GM13976 (cell line): ENCODE measurements at places on chromosomes 11 and 22.

DNA sequence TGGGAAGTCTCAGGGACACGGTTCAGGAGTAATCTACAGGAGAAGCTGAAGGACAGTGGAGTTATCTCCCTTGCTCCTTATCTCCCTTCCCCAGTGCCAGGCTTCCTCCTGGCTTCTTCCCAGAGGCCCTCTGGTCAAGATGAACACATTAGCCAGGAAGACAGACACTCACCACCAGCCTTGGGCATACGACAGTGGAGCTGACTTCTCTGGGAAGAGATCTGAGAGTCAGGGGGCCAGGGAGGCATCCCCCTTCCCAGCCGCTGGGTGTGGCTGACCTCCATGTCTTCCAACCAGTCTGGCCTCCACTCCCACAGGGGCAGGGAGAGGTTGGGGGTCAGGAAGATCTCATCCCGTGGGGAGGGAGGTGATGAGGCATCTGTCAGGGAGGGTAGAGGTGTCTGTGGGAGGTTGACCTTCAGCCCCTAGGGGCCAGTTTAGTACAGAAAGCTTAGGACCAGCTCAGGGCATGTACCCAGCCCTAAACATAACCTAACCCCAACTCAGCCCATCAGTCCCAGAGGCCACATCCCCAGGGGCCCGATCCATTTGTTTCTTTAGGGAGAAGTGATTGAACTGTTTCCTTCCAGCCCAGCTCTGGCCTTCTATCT lies 12.7 kb downstream of the ROBO4 start:
- no peak for DNase-seq

GRCh38 chr11:45798793-45799441 lies 6.0 kb upstream of the SLC35C1 start:
- no peak for DNase-seq

- no peak for DNase-seq
Observed at GRCh38 chr22:46741974-46742519, 4.0 kb upstream of the CERK start.

DNA sequence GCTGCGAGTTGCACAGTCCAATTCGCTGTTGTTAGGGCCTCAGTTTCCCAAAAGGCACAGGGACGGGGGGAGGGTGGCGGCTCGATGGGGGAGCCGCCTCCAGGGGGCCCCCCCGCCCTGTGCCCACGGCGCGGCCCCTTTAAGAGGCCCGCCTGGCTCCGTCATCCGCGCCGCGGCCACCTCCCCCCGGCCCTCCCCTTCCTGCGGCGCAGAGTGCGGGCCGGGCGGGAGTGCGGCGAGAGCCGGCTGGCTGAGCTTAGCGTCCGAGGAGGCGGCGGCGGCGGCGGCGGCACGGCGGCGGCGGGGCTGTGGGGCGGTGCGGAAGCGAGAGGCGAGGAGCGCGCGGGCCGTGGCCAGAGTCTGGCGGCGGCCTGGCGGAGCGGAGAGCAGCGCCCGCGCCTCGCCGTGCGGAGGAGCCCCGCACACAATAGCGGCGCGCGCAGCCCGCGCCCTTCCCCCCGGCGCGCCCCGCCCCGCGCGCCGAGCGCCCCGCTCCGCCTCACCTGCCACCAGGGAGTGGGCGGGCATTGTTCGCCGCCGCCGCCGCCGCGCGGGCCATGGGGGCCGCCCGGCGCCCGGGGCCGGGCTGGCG lies at the start of gene BCR:
TSS of gene BCR (plus strand) at position 209 of the 592 bp plus-strand sequence. CDS start 452 bp downstream, outside the sequence.
- peak; percentile 88 for DNase-seq

- DNase-seq = peak; percentile 97
Observed at GRCh38 chr11:518463-519202, 11.6 kb upstream of the RNH1 start.

DNA sequence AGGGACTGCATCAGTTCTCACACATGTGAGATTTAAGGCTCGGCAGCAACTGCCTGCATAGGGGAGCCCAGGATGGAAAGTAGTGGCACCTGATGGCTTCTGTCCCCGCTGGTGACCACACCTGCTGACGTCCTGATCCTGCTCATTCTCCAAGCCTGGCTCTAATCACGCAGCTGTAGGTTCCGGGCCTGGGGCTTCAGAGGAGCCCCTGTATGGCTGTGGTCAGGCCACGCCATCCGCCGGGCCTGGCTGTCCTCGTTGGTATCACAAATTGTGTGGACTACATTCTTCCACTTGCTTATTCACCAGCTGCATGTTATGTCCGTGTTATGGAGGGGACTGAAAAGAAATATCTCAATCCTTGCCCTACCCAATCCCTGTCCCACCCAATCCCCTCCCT lies 580.0 kb downstream of the TBC1D22A start:
- DNase-seq = no peak

GRCh38 chr22:27906241-27906640 lies 12.8 kb downstream of the PITPNB start:
- DNase-seq = no peak

- DNase-seq = no peak
Observed at GRCh38 chr11:56885177-56885576, 103.5 kb upstream of the OR5AK2 start.

DNA sequence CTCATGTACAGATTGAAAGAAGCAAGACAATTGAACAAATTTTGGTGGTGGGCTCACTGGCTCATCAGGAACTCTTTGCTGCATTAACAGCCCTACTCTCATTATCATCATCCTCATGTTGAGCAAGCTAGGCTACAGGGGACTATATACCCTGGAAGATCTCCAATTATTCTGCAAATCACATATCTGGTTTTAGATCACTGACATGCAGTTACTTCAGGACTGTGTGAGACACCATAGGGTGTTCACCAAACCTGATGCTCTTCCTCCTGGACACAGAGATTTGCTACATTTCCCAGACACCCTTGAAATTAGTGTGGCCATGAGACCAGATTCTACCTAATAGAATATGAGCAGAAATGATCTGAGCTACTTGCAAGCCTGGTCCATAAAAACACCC lies 23.0 kb upstream of the ME3 start:
- no peak for DNase-seq

DNA sequence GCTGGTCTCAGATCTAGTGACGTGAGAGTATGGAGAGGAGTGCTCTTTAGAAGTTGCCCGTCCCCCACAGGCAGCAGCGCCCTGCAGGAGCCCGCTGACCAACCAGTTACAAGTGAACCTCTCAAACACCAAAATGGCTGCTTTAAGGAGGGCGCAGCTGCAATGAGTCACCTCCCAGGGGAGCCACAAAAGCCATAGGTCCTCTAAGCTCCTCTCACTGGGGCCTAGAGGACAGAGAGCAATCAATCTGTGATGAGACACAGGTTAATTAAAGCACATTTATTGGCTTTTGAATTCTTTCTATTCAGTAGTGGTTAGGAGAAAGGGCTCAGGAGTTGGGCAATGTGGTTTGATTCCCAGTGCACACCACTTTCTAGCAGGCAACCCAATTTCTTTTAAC lies 15.5 kb upstream of the RAPSN start:
- DNase-seq = no peak

- DNase-seq = no peak
Observed at GRCh38 chr11:75656044-75656727, 12.7 kb downstream of the MAP6 start.

DNA sequence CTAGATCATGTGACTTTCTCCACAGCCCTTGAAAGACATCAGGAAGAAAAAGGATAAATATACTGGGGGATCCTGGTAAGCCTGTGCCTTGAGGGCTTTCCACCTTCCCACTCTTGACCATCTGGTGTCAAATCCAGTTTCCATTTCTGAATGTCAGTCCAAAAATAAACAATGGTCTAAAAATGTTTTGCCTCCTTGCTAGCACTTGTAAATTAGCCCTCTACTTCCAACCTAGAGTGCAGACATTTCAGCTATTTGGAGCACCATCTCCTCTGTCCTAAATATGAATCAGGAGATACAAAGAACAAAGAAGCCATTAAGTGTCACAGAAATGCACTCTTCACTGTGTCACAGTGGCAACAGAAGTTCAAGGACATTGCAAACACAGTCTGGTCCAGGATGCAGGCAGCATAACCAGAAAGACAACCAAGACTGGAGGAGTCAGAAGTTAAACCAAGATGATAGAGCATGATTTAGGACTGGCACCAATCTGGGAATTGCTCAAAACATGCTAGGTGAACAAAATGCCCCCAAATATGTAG lies 88.1 kb downstream of the CCDC34 start:
- DNase-seq = no peak

- DNase-seq = no peak
Observed at GRCh38 chr11:47943721-47944586, 36.4 kb upstream of the PTPRJ start.

DNA sequence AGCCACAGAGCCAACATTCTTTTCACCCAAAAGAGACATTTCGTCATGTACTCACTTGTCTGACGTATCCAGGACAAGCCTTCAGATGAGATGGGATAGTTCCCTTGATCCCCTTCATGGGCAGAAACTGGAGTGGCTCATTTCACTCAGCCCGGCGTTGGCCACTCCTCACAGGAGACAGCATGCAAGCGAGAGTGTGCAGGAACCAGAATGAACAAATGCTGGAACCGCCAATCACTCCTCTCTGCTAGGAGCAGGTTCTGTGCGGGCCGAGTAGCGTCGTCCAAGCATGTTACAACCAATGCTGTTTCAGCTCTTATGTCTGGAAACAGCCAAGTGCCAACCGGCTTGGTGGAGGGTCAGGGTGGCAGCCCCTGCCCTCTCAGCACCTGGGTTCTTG lies 56.7 kb upstream of the GNAZ start:
- no peak for DNase-seq

- DNase-seq = peak; percentile 79
Observed at GRCh38 chr22:22030493-22031182, 48.1 kb upstream of the TOP3B start.

GRCh38 chr11:59676205-59676604 lies 7.4 kb upstream of the PATL1 start:
- no peak for DNase-seq
